OCI-M1 (cell line): ENCODE measurements at places on chromosomes 5 and 9.

- no peak for DNase-seq
Measured at GRCh38 chr5:143779506-143779905, 32.5 kb upstream of the HMHB1 start.

- peak; percentile 86 for DNase-seq
Measured at GRCh38 chr5:1633605-1634336, 110.0 kb upstream of the LPCAT1 start.

GRCh38 chr5:56499491-56499890 is 266.4 kb upstream of the ANKRD55 start:
- DNase-seq = no peak

GRCh38 chr5:87266914-87267573 is 639 bp upstream of the RASA1 start:
- DNase-seq = no peak

DNA sequence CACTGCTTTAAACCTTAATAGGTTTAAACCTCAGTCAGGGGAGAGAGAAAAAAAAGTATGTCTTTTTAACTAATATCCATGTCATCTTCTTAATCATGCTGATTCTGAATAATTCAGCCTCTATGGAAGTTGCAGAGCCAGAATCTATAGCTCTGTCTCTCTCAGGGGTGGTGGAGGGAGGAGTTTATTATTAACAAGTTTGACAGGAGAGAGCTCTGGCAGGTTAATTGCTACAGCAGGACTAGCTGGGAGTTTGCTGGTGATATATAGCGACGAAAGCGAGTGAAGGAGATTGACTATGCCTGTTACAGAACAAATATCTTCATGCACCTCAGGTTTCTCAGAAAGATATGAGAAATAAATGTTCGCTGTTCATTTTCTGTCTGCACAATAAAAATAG is 586.4 kb downstream of the TLE4 start:
- DNase-seq = no peak

DNA sequence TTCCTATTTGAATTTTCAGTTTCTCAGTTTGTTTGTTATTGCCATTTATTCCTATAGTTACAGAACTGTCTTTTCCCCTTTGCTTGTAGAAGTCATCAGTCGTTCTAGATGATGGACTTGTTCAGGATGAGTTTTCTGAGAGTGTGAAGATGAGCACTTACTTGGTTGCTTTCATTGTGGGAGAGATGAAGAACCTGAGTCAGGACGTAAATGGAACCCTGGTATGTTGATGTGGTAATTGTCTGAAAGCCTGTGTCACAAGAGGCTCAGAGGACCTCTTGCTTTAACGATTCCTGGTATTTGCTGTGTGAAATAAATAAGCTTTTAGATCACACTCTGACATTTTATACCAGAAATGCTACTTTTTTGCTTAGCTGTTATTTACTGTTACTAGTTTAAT is 50.6 kb downstream of the LNPEP start:
- DNase-seq = no peak

GRCh38 chr5:158552241-158552640 is 547.5 kb downstream of the EBF1 start:
- DNase-seq = no peak

- DNase-seq = peak; percentile 62
Measured at GRCh38 chr5:62720031-62720441, 141.4 kb downstream of the LRRC70 start.

DNA sequence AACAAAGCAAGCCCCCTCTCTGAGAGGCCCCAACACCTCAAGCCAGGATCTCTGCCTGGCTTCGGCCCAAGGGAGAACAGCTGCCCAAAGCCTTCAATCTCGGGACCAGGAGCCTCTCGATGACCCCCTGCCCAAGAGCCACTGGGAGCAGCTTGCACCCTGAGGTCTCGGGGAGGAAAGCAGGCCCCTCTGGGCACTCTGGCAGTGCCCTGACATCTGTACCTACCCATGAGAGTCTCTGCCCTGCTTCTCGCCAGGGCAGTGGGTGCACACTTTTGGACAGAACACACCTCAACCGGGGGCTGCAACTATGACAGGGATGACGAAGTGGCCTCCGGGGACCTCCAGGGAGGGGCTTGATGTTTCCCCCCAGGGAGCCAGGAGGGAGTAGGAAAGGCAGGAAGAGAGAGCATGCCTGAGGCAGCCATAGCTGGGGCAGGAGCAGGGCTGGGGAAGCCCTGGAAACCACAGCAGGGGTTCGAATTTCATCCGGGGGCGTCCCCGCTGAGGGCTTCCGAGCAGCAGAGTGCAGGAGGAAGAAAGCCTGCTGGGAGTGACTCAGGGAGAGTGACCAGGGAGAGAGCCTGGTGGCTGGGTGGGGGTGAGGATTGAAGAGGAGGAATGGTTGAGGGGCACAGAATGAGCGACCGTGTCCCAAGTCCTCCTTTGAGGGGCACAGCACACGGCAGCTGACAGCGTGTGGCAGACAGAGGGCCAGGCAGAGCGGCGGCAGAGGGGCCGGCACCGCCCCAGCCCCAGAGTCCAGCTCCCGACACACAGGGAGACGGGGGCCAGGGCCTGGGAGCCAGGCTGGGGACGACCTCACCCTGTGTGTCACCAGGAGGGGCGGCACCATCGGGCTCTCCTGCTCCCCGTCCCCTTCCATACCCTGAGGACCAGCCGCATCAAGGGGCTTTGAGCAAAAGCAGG is 1.8 kb downstream of the LPCAT1 start:
- DNase-seq = no peak

DNA sequence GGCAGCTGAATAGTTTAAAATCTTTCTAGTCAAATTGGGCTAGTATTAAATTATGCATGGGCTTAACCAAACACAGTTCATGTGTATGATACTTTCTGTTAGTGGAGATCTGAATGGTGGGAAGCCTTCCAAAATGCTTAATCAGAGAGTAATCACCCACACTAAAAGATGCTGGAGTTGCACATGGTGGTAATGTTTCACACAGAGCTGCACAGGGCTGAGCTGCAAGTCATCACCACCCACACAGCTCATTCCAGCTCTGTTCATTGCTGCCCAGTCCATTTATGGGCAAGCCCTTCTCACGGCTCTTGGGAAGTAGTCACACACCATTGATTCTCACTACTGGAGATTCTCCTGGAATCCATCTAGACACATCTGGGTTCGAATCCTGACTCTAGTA is 351.5 kb upstream of the KCNN2 start:
- no peak for DNase-seq

DNA sequence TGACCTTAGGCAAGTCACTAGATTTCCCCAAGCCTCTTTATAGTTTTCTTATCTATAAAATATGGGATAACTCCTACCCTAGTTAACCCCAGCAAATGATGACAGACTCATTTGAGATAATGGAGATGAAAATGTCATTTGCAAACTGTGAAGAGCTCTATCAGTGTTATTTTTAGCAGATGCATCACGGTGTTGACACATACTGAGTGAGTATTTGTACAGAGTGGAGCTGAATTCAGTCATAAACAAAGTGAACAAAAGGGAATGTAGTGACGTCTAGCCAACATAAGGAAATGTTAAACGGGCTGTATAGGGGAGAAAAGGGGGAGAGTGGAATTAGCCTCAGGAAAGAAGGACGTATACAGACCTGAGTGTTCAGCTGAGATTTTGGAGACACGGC is 75.9 kb downstream of the NMUR2 start:
- no peak for DNase-seq

GRCh38 chr5:88214655-88215054 is 54.0 kb downstream of the TMEM161B start:
- no peak for DNase-seq

DNA sequence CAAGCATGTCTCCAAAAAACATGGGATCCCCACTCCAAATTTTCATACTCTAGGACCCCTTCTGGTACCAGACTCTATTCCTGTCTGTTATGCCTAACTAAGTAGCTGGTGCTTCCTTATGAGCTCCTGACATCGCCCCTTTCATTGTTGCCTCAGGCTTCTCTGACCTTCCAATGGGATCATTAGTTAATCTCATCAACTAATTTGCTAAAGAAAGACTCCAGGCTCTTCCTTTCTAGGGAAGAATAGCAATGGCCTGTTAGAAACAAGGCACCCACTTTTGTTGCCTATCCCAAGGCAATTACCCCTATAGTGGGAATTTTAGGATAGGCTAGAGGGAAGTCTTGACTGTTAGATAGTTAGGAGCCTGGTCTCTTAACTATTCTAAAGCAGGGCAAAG is 369.5 kb downstream of the MLLT3 start:
- DNase-seq = no peak

- no peak for DNase-seq
Measured at GRCh38 chr9:121299467-121300282, 31.7 kb downstream of the GSN start.

DNA sequence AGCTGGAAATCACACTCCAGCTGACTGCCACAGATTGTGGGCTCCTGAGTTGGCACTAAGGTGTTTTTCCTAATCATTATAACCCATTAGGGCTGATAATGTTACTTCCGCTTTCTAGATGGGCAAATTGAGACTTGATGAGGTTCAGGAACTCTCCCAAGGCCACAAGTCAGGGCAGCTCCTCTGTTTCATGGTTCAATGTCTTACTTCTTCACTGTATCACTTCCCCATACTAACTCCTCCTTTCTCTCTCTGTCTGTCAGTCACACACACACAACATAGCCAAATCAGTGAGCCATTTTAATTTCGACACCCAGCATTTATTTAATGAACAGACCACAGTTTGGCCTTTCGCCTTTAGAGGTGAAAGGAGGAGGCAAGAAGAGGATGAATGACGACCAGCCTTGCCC is 17.8 kb upstream of the TRAF1 start:
- DNase-seq = no peak

DNA sequence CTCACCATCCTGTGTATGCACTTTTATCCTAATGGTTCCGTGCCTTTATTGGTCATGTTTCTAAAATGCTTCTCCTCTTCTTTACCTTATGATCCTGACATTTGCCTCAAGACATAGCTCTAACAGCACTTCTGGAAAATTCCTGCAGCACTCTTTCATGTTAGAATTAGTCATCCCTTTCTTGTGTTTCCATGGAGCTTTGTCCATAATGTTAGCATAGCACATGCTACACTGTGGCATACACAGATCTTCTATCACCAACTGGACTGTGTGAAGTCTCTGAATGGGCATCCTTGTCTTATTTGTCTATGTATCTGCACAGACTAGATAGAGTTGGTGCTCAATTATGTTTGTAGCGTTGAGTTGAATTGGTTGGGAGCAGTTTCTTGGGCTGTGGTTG is 2.0 kb downstream of the SCGB3A2 start:
- DNase-seq = no peak

- no peak for DNase-seq
Measured at GRCh38 chr5:80059354-80059980, 24.3 kb downstream of the THBS4 start.

DNA sequence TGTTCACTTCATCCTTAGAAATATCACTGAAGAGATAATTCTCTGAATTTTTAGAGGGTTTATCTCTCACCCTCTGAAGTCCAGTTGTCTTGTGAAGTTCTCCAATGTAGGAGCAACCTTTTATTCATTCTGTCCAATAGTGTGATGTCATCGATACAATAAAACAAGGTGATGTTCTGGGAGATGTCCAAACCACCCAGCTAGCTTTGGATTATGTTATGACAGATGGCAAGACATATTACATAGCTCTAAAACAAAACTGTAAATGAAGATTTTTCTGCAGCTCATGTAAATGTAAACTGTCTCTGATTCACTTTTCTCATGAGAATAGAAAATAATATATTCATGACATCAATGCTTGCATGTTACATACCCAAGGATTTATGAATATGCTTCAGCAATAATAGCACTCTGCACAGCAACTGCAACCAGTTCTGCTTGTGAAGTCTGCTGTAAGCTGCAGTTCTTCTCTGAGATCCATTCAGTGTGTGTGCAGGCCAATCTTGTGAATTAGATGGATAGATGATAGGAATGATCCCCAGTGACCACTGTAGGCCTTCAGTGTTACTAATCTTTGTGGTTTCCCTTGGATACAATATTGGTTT is 172.6 kb upstream of the CDH12 start:
- DNase-seq = no peak

GRCh38 chr5:172104021-172104420 is 84.0 kb downstream of the STK10 start:
- no peak for DNase-seq

- DNase-seq = no peak
Measured at GRCh38 chr9:16784002-16784401, 86.5 kb downstream of the BNC2 start.

DNA sequence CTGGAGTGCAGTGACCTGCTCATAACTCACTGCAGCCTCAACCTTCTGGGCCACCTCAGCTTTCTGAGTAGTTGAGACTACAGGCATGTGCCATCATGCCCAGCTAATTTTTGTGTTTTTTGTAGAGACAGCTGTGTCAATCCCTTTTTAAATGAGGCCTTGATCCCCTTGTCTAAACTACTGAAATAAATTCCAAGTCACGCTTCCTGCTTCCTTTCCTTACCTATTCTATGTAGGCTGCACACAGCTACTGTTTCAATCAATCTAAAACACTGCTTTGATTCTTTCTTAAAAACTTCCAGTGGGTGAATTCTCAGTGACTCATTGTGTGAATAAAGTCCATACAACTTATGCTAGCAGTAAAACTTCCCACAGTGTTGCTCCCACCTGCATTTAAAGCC is 2.9 kb upstream of the C7 start:
- no peak for DNase-seq

- no peak for DNase-seq
Measured at GRCh38 chr9:114407889-114408288, 20.1 kb upstream of the AKNA start.

DNA sequence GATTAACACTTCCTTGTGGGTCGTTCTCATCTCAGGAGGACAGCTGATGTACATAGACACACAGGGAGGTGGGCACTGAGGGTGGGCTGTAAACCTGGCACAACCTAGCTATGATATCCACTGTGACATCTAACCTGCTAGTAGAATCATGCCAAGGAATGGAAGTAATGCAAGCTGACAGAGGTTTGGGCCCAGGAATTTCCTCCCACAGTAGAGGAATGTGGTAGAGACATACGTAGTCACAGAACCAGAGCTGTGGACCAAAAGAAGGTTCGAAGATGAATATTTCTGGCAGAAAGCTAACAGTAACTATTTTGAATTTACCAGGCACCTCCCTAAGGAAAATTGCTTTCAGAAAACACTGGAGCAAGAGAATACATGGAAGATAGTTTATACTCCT is 15.2 kb upstream of the DNAJC25 start:
- no peak for DNase-seq

DNA sequence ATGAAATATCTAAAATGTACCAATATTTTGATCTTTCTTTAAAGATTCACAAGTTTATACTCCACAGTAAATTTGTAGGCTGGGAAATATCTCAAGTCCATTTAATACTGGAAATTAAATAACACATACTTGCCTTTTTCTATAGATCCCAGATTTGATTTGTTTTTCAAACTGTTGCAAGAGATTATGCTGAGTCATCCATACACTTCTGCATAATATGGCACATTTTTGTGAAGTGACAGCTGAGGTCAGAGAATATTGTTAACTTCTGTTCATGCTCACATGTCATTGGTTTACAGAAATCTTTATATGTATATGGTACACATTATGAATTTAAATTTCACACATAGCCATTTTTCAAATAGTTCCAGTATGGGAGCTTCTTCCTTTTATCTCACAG is 1066.3 kb upstream of the NUDT12 start:
- peak; percentile 76 for DNase-seq
